ENCODE measurements at places on chromosomes 3 and 15.

DNA sequence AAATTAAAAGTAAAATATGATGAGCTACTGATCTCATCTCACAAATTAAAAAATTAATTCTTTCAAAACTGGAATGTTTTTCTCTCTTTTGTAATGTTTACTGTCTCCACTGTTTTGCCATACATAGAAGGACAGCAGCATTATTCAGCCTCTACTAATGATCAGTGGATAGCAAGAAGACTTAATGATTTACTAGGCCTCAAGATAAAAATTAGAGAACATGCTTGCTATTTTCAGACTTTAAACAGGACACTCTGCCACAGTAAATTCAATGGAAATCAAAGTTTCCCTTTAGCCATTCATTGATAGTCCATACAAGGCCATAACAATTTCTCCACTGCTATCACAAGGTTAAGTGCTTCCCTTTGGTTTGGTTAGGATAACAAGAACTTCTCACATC is 129.4 kb downstream of the TMCC1 start:
- no peak for DNase-seq

- DNase-seq: no peak
These were observed 118.9 kb upstream of the ARRDC4 start for GRCh38 chr15:97841558-97841957.

GRCh38 chr15:99010768-99011167 is 3.2 kb upstream of the PGPEP1L start:
- DNase-seq: no peak

GRCh38 chr15:101159096-101159935 is 92.5 kb downstream of the CHSY1 start:
- no peak for DNase-seq

GRCh38 chr3:41863024-41863423 is 98.9 kb downstream of the ULK4 start:
- DNase-seq: no peak

- DNase-seq: no peak
These were observed 308.2 kb downstream of the PLCL2 start for GRCh38 chr3:17192995-17193394.

DNA sequence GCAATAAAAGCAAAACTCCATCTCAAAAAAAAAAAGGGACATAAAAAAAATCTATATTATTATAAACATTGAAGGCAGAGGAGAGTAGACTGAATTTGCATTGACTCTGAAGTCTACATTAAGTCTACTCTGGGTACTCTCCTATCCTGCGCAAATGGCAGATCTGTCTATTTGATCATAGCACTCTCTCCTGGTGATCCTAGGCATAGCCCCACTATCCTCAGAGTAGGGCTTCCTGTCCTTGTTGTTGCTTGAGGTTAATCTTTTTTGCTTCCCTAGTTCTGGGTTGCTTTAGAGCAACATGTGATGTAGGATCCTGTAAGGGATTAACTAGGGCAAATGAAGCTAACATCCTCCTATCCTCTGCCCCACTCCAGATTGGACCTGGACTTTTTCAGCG is 82.1 kb upstream of the LRRFIP2 start:
- DNase-seq: no peak

DNA sequence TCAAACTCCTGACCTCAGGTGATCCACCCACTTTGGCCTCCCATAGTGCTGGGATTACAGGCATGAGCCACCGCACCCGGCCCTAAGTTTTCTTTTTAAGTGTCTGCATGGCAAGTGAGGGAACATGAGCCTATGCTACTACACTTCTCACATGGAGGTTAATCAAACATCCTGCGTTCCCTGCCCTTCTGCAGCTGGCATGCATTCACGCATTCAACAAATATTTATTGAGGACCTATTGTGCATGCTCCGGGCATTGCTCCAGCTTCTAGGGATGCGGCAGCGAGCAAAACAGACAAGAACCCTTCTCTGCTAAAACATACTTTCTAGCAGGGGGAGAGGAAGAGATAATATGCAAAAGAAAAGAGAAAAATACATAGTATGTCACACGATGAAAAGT is 42.6 kb upstream of the ACKR4 start:
- DNase-seq: no peak

DNA sequence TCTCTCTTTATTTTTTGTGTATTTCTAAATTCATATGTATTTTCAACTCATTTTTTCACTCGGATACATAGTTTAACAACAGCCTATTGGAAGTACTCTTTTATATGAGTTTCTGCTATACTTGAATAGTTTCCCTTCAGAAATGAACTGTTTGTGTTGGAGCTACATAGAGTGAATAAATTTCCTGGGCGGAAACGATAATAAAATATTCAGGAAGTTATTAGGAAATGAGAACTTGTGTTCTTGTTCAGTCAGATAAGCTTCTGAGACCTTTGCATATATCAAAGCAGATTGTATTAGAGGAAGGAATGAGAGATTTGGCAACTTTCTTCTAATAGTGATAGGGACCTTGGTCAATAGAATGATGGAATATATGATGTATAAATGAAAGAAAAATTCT is 27.3 kb downstream of the NEO1 start:
- DNase-seq: no peak
